ENCODE measurements at places on chromosomes 7 and 10. TPM values are rescaled to one million over a fixed set of nuclear protein-coding genes. Genes with fewer than 3 reads are reported as not detected.

GPC2 gene
- total RNA-seq, result 3.6 TPM

DNA sequence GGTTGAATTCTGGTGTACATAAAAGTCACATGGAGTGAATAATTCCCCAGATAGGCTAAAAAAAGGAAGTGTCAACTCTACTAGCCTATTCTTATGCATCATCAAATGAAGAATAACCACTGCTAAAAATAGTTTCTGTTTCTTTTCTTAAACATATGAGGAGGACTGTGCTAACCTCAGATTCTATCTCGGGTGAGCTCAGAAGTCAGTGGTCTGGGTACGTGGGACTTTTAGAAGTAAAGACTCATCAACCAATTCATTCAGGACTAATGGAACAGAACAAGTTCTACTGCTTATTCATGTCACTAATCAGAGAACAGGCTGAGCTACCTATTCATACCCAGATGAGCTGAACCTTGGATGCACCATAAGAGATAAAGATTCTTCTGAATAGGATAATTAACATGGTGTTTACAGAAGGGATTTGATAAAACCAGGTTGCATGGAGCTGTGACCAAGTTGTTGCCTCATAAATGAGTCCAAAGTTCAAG lies 9.5 kb upstream of the ASAH2 start:
- peak; percentile 42 for DNase-seq

- DNase-seq, result no peak
Observed at GRCh38 chr7:67462781-67463191, 466.2 kb downstream of the TYW1 start.

GRCh38 chr7:16528520-16528919 lies 1.9 kb downstream of the LRRC72 start:
- no peak for DNase-seq

DNA sequence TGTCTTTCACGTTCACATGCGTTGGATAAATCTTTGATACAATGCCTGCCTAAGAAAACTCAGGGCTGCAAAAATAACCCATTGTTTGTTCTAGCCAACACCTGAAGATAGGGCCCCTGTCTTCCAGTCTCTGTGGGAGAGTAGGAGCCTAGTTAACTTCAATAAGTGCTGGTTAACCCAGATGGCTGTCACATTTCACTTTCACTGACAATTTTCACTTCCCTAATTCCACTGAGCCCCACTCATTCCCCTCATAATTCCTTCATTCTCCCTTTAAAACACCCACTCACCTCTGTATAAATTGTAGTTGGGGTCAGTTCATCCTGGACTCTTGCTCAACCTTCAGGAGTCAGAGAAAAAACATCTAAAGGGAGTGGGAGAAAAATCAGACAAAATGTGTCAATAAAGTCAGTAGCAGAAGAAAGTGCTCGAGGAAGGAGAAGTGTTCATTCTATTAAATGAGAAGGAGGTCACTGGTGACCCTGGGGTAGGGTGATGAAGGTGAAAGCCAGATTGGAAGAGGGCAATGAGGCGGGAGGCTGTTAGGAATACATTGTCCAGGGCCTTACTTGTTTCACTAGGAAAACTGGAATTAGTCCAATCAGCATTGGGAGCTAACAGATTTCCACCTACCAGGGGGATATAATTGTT lies 51.2 kb upstream of the ABI1 start:
- no peak for DNase-seq

DNA sequence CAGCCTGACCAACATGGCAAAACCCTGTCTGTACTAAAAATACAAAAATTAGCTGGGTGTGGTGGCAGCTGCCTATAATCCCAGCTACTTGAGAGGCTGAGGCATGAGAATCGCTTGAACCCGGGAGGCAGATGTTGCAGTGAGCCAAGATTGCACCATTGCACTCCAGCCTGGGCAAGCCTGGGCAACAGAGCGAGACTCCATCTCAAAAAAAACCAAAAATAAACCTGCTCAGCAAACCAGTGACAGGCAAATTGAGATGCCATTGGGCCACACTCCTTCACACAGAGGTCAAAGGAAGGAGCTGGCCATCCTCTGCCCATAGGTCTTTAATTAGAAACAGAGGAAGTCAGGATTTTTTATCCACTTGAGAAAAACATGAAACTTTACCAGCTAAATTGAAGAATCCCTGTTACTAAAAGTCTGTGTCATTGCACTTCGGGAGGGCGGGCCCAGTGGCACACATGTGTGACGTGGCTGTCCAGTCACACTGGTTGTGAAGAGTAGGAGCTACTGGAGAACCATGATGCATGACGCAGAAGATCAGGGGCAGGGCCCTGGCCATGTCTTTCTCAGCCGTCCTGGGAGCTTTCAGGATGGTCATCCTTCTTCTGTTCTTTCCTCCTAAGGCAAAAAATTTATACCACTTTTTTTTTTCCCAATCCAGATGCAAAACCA lies 118.3 kb upstream of the ZNF438 start:
- DNase-seq, result no peak

DNA sequence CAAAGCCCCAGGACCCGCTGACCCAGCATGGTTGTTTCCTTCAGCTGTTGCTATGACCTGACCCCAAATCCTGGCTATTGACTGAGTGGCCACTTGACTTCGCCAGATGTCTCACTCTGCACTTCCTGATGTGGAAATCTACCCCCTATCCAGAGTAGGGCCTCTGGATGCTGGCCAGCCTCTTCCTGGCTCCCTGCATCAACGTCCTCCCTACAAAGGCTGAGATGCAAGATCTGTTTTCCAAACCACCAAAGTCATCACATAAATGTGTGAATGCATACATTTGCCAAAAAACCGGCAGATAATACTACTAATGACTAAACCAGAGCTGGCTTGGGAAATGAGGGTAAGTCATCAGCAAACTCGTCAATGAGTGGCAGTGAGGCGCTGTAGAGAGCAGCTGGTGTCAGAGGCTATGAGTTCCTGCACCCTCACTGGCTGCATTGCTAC lies 70.4 kb downstream of the PYROXD2 start:
- DNase-seq, result no peak

- DNase-seq, result no peak
Observed at GRCh38 chr10:70098271-70098670, 34.4 kb downstream of the AIFM2 start.

GRCh38 chr7:101093906-101094305 lies 8.6 kb downstream of the TRIM56 start:
- DNase-seq, result no peak

DNA sequence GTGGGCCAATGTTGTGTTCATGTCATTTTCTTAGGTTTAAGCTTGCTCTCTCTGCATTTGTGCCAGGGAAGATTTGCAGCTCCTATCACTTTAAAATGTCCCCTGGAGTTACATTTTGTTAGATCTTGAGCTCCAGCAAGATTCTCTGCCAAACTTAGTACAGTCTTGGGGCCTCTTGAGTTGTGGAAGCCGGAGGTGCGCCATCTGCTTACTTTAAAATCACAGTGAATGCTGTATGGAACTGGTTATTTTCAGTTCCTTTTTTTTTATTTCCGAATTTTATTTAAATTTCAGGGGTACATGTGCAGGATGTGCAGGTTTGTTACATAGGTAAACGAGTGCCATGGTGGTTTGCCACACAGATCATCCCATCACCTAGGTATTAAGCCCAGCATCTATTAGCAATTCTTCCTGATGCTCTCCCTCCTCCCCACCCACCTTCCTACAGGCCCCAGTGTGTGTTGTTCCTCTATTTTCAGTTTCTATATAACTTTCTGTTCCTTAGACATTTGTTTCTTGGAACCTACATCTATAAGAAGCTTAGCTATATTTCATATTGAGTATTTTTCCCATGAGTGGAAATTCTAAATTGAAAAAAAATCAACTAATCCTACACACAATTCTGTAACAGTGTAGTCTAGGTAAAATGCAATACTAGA lies 114.4 kb upstream of the CREB5 start:
- no peak for DNase-seq

DNA sequence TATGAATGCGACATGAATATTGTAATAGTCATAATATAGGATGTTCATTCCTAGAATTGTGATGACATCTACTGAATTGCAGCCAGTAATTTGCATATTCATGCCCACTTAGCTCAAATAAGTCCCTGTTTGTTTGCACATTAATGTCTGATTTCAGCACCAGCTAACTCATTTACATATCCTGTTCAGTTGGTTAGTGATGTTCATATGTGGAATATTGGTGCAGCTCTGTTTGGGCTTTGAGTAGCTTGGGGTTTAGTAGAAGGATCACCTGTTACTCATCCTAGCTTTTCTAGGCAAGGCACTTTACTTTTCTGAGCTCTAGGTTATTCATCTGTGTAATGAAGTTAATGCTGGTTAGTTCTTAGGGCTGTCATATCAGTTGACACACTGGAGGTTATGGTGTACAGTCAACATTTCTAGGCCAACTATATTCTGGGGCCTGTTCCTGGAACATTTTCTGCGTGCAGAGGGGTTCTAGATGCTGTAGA lies 238.4 kb downstream of the EXOC4 start:
- DNase-seq, result no peak

- DNase-seq, result no peak
Observed at GRCh38 chr7:36338256-36338655, 51.4 kb upstream of the ANLN start.

DNA sequence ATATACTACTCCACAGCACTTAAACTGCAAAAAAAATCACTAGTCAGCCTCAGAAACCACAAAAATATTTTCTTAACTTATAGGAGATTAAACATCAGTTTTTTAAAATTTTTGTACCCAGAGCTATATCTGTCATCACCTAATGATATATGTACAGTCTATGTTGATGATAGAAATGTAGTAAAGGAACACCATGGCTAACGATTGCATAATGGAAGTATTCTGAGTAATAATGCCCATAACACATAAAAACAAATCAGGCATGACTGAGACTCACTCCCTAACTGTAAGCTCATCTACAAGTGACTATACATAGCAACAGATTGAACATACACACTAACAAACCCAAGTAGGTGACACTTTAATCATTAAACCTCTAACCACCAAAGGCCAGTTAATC lies 51.3 kb downstream of the TSPAN12 start:
- DNase-seq, result no peak

OR13A1 gene
- total RNA-seq, result not detected

ZNF487 gene
- 2.4 TPM for total RNA-seq

MICALL2 gene
- 2.3 TPM for total RNA-seq

DNA sequence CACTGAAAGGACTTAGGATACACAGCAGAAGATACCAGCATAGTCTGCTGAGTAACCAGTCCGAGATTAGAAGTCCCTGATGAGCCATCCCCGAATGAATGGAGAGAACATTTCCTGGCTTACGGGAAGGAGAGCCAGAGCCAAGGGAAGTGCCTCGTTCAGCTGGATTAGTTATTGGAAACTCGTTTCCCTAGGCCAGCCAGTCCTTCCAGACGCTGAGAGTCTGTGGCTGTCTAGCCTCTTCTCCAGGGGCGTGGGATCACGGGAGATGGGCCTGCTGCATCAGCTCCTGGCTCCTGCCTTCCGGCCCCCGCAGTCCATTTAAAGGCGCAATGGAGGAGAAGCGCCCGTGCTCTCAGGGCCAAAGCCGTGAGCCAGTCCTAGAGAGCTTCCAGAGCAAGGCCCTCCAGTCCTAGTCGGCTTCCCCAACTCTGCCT lies 712.8 kb downstream of the PARD3 start:
- no peak for DNase-seq

C7orf57 gene
- total RNA-seq, result 1.1 TPM

DNA sequence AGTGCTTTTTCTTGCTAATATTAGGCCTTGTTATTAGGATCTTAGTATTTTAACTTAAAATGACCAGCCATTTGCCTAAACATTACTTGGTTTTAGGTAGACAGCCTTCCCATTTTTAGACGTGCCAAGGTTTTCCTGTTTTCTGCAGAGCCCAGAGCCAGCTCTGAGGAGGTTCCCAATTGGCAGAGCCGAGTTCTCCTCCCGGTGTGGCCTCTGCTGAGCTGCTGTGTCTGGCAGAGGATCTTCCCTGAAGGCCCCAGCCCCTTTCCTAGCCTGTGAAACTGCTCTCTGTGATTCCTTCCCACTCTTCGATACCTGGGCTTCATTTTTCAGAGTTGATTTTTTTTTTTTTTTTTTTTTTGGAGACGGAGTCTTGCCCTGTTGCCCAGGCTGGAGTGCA lies 91.4 kb downstream of the EEPD1 start:
- DNase-seq, result no peak

CPA2 gene
- total RNA-seq, result not detected

CHST15 gene
- total RNA-seq, result 0.12 TPM

GRCh38 chr10:130729876-130730275 lies 581.6 kb downstream of the TCERG1L start:
- DNase-seq, result no peak

GRCh38 chr10:131546086-131546810 lies 234.7 kb upstream of the TCERG1L start:
- no peak for DNase-seq

CYP2C8 gene
- 0.35 TPM for total RNA-seq

TSPAN13 gene
- 1.4 TPM for total RNA-seq

GSTO1 gene
- total RNA-seq, result 153 TPM

NKX6-2 gene
- not detected for total RNA-seq

SPDYE1 gene
- not detected for total RNA-seq

- no peak for DNase-seq
Observed at GRCh38 chr10:104016661-104017060, 49.7 kb downstream of the SLK start.

ITGA8 gene
- not detected for total RNA-seq

DNA sequence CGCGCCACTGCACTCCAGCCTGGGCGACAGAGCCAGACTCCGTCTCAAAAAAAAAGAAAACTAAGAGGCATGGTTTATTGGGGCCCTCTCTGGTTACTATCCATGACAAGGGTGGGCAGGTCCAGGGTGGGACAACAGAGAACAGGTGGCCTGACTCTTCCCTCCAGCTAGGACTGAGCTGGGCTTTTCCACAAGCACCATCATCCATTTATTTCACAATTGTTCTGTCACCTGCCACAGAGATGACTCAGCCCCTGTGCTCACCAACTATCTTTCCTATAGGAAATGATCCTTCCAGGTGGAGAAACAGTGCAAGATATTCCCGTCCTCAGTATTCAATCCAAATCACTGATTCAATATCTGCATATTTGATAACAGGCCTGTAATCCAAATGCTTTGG lies 44.9 kb upstream of the MYL10 start:
- no peak for DNase-seq

ITPRID1 gene
- total RNA-seq, result not detected

DNA sequence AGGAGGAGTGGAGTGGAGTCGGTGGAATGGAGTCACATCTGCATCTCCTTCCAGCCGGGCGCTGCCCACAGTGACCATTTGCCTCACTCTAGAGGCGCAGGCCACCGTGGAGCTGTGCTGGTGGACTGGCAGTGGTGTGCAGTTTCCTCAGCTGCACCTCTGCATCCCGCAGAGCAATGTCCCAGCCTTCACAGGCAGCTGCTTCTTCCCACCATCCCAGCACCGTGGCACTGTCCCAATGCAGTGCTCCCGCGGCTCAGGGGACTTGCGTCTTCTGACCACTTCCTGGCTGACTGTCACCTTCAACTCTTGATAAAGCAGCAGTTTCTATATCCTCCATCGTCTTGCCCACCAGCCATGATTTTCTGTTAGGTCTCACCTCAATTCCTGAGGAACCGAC lies 90.3 kb upstream of the SFMBT2 start:
- DNase-seq, result no peak

FAM25C gene
- total RNA-seq, result not detected

Measured in activated naive CD8-positive, alpha-beta T cell treated with anti-CD3 and anti-CD28 coated beads for 36 hours (primary cell).